Right hindlimb (tissue), 1 donor: ENCODE measurements at places on chromosomes 7 and 10.

- peak; percentile 20 for DNase-seq
Measured at GRCh38 chr7:112452102-112452888, 2.0 kb downstream of the IFRD1 start.

DNA sequence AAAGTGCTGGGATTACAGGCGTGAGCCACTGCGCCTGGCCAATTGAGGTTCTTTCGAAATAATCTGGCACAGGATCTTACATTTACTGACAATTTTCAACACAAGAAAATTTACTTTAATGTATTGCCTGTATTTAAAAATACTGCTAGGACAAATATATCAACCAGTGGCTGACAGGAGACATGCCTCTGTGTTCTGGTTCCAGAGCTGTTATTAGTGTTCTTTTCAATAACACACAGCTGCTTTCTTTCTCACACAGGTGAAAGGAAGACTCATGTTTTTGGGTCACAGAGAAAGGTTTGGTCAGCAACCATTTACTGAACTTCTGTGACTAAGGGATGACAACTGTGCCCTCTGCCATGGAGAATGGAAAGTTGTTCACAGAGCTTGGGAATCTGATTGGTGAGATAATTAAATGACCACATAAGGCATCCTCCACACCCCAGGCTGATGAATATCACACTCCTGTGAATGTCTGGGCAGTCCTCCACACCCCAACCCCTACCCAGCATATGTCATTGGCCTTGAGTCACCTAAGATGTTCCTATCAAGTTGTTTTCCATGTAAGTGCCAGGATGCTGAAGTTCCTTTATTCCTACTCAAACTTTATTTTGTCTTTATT lies 180.1 kb downstream of the RAPGEF5 start:
- no peak for DNase-seq

GRCh38 chr10:99461230-99461629 lies 30.8 kb upstream of the GOT1 start:
- no peak for DNase-seq

GRCh38 chr10:117132751-117133231 lies 5.3 kb downstream of the VAX1 start:
- DNase-seq, result no peak

- DNase-seq, result peak; percentile 85
Measured at GRCh38 chr7:97104719-97105238, 12.7 kb upstream of the SDHAF3 start.

DNA sequence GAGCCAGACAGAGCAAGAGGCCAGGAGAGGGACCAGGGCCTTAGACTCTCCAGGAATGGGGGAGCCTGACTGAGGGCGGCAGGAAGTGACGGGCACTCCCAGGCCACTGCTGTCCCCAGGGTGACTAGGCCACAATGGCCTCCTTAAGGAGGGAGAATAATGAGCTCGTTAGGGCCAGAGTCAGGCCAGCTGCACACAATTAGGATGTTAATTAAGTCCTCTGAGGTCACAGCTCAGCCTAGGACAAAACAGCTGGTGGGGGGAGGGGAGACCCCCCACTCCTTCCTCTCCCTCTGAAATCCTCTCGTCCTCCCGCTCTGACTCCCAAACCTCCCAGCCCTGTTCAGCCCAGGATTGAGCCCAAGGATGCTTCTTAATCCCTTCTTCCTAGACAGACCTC lies 143.0 kb downstream of the NEURL1 start:
- DNase-seq, result no peak

DNA sequence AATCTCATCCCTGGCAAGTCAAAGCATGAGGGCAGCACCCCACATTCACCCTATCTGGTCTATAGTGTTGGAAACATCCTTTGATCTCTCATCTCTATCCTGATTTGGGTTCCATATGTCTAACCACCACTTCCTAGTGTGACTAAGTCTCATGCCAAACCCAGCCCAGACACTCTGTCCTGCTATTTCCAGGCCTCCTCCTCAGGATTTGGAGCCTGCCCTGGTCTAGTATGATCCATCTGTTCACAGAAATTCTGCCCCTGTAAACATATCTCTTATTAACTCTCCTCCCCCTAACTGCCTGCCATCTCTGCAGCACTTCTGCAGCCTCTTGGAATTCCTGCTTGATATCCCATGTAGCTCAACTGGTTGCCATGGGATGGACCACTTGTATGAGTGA lies 320.9 kb upstream of the IMMP2L start:
- DNase-seq, result no peak
